ENCODE measurements at places on chromosomes 4 and X.

DNA sequence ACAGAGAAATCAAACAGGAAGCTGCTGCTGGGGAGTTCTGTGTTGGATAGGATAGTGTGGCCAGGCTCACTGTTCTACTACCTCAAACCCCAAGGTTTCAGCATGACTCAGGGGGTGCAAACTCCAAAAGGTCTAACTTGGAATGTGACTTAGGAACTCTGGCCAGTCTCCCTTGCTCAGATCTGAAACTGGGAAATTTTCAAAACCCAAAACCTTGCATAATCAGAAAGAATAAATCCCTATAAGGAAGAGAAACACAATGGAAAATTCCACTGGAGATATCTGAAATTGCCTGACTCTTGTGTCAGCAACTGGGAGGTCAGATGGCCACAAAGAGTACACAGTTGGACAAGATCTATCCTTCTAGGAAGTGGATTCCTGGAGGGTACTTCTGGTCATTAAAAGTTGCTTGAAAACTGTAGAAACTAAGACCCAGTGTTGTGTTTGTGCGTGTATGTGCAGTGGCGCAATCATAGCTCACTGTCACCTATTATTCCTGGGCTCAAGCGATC, 58.0 kb downstream of the PPEF2 start:
- no peak for DNase-seq

- DNase-seq = no peak
Measured at GRCh38 chr4:67531379-67531962, 13.8 kb downstream of the CENPC start.

GRCh38 chrX:18034945-18035344, 173.8 kb upstream of the RAI2 start:
- no peak for DNase-seq

DNA sequence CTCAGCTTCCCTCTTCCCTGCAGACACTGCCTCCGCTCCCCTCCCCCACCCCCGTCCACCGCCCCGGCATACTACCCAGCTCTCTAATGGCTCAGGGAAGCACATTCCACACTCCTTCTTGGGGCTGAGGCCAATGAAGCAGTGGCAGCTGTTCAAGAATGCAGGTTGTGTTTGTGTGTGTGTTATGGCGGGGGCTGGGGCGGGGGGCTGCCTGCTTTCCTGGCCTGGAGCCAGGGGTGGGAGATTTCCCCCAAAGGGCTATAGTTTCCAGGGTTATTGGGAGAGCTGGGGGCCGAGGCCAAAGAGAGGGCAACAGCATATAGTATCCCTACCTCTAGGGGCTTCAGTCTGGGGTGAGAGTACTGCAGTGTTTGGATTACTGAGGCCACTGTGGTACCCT, 149.4 kb downstream of the EFNB1 start:
- no peak for DNase-seq

- DNase-seq = no peak
Measured at GRCh38 chr4:129336457-129337227, 240.7 kb downstream of the C4orf33 start.

DNA sequence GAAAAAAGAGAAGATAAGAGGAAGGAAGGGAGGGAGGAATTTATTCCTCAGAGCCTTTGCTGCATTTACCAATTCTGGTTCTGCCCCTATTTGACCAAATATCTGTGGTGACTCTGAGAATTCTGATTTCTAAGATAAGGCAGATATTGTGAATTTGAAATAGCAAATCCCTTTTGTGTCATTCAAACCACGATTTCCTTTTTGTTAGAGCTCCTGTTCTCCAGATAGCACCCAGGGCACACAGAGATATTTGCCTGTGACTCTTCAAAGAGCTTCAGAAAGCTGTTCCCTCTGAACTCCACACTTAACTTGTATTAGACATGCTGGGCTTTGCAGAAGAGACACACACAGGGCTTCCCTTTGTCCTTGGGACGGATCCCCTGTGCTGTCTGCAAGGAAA, 272.2 kb downstream of the DHRSX start:
- DNase-seq = no peak

- no peak for DNase-seq
Measured at GRCh38 chr4:68249434-68249833, 3.9 kb upstream of the TMPRSS11B start.

GRCh38 chr4:7402526-7402925, 32.2 kb downstream of the PSAPL1 start:
- DNase-seq = no peak

GRCh38 chr4:42293967-42294813, 103.1 kb upstream of the SHISA3 start:
- no peak for DNase-seq

GRCh38 chr4:138114434-138114833, 127.7 kb downstream of the SLC7A11 start:
- no peak for DNase-seq

- no peak for DNase-seq
Measured at GRCh38 chr4:101291198-101291597, 56.1 kb downstream of the PPP3CA start.

DNA sequence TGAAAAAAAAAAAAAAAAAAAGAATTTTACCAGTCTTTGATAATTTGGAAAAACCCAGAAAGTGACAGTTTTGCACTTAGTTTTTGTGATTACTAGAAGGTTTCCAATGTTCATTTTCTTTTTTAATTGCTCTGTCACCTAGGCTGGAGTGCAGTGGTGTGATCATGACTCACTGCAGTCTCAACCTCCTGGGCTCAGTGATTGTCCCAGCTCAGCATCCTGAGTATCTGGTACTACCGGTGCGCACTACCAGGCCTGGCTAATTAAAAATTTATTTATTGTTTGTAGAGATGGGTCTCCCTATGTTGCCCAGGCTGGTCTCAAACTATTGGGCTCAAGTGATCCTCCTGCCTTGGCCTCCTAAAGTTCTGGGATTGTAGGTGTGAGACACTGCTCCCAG, 3.3 kb downstream of the NUDT9 start:
- DNase-seq = no peak

DNA sequence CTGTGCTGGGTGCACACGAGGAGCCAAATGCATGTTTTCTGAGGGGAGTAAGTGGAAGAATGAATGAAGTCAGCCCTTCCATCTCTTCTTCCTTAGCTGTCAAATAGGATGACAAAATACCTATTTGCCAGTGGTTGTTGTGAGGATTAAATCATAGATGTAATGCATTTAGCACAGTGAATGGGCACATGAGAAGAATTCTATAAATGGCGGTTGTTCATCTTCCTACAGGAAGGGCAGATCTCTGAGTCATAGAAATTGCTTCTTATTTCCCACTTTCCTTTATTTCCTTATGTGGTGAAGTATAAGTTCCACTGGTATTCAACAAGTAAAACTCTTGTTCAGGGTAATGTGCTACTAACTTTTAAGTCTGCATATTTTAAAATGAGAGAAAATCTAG, 83.1 kb downstream of the SORBS2 start:
- no peak for DNase-seq

DNA sequence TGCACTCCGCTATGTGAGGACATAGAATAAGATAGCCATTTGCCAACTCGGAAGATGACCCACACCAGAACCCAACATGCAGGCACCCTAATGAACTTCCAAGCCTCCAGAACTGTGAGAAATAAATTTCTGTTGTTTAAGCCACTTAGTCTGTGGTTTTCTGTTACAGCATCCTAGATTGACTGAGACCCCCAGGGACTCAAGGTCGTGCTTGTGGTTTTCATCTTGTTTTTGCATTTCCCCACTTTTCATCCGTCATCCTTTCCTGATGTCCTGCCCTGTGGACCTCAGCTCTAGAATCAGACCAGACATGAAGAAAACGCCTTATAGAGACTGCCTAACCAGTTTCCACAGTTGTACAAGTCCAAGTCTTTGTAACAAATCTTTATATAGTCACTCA, 54.4 kb downstream of the MCUB start:
- DNase-seq = no peak

- DNase-seq = no peak
Measured at GRCh38 chrX:40098264-40099054, 701 bp upstream of the BCOR start.

- DNase-seq = no peak
Measured at GRCh38 chr4:182425302-182425701, 182.1 kb downstream of the TENM3 start.

DNA sequence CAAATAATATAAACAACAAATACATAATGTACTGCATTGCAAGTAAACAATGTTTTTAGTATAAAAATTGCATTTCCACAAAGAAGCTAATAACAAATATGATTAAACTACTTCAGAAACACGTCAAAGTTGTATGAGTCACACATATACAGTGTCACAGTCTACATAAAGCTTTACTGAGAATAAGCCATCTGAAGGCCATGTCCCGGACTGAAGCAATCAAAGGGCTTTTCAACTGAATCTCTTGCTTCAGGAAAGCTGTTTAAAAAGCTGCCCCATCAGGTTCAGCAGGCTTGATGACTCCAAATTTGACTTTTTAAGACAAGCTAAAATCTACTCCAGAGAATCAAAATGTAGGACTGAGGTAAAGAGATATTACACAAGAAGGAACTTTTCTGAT, 1476.8 kb downstream of the ADGRL3 start:
- DNase-seq = no peak

DNA sequence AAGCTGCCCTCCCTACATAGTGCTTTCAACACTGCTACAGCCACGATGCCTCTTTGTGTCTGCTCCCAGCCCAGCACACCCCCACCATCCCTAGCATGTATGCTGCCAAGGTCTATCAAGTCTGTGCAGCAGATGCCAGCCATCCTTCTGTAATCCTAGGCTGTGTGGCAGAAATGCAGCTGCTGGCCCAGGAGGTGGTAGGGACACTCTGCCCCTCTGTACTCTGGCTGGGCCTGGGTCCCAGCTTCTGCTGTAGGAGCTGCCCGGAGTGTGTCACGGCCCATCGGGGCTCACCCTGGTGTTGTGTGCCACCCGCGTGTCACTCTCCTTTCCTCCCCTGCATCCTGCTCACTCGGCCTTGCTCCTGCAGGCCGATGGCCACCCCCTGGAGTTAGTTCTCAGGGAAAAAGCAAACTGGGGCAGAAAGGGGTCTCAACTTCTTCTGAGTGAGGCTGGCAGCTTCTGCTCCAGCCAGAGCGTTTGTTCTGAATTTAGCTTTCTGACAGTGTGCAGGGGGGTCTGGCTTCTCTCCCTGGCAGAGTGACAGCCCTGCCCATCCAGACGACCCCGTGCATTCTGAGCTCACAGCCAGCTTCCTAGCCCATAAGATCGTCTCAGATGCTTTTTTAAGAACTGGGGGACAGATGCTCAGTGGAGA, 22.7 kb downstream of the PSAPL1 start:
- DNase-seq = no peak

DNA sequence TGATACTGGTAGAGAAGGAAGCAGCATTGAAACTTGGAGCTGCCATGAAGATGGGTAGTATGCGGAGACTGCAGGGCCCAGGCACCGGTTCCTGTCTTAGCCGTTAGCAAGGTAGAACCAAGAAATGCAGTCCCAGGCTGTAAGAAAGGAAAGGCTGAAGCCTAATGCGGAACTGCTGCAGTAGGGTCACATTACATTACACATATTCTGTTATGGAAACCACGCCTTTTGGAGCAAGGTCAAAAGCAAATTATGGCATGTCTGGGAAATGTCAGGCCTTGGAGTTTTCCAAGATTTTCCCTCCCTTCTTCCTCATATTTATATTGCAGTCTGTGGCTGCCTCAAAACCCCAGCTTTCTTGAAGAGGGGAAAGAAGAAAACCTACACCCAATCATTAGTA, 204.8 kb upstream of the RASGEF1B start:
- DNase-seq = no peak

GRCh38 chr4:128031756-128032384, 29.2 kb upstream of the LARP1B start:
- DNase-seq = no peak

- DNase-seq = no peak
Measured at GRCh38 chr4:183828125-183828524, 77.0 kb upstream of the STOX2 start.

DNA sequence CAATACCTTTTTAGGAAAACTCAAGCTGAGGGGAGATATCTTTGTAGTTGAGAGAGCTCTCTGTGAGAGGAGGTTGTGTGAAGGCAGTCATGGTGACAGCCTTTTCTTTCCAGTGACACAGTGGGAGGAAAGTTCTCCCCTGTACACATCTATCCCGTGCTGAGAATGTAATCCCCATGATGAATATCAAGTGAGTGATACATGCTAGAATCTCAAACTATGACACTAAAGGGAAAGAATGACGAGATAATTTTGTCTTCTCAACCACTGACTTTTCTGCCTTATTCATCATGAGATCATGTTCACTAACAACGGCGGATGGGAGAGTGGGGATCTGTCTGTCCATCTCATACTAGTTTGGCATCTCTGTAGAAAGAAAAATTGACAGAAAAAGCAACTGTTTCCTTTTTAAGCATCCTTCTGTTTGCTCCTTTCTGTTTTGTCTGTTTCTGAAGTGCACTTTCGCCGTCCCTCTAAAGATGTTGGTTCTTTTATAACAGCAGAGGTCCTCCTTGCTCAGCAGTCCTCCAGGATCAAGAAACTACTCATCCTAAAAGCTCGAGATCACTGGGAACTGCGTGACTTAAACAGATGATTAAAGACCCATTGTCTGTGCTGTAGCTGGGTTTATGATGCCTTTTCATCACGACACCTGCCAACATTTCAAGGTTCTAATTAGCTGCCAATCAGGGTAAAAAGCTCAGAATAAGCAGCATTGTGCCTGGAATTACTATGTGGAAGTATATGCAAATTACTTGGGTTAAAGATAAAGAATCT, 137.6 kb downstream of the DCK start:
- DNase-seq = no peak

DNA sequence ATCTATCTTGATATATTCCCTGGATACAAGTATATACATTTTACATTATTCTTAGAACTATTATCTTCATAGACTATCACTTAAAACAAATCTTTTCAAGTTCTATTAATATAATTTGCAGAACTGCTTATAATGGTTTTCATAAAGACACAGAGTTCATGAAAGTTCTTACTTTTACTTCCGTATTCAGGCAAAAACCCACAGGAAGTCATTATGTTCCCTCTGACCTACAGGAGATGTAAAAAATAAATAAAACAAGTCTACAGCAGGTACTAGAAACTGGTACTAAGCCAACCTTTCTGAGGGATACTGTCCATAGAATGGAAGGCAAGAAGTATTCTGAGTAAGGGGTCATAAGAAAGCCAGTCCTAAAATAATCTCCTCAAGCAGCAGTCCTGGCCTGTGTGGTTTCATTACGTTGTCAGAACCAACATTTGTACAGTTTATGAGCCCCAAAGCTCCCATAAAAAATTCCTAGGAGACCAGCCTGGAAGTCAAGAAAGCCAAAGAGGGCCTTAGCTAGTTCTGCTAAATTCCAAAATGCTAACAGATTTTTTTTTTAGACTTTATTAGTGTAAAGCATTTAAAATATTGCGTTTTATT, 68.6 kb downstream of the CAMK2D start:
- DNase-seq = no peak

GRCh38 chr4:127081041-127081440, 551.7 kb upstream of the INTU start:
- DNase-seq = no peak

DNA sequence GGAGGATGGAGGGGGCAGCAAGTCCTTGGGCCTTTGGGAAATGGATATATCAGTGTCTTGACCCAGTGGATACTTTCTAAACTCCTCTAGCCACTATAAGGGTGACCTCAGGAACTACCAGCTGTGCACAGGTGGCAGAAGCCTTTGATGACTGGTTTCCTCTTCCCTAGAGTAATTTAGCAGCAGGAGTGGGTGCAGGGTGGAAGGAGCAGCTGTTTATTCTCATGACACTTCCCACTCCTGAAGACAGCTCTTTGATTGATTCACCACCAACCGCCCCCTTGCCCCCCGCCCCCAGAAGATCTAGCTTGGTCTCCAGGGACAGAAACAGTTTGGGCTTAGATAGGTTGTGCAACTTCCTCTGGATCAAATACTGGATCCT, 63.0 kb downstream of the GPC3 start:
- DNase-seq = no peak
